ENCODE measurements at places on chromosomes 1 and 21.
A peak's percentile ranks its signal among the peaks of the same experiment; 100 is the strongest.

GRCh38 chr1:91314643-91315042, 90.0 kb downstream of the HFM1 start:
- no peak for DNase-seq

- no peak for DNase-seq
Measured at GRCh38 chr1:109765483-109765815, 1.7 kb upstream of the EPS8L3 start.

- DNase-seq, result no peak
Measured at GRCh38 chr1:12080156-12080555, 17.1 kb downstream of the TNFRSF8 start.

- no peak for DNase-seq
Measured at GRCh38 chr1:63626222-63626621, 33.0 kb downstream of the PGM1 start.

DNA sequence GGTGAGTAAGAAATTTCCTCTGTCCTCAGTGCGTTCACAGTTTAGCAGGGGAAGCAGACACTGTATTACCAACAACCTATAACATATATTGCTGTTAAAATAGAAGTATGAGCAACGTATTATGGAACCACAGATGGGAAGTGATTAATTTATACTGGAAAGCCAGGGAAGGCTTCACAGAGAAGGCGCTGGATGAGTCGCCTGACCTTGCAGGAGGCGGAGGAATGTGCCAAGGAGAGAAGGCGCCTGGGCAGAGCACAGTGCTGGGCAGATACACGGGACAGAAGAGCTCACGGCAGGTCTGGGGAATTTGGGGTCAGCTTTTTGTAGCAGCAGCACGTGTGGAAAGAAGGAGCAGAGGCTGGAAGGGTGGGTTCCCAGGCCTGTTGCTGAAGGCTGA, 116.3 kb downstream of the DHRS3 start:
- no peak for DNase-seq

DNA sequence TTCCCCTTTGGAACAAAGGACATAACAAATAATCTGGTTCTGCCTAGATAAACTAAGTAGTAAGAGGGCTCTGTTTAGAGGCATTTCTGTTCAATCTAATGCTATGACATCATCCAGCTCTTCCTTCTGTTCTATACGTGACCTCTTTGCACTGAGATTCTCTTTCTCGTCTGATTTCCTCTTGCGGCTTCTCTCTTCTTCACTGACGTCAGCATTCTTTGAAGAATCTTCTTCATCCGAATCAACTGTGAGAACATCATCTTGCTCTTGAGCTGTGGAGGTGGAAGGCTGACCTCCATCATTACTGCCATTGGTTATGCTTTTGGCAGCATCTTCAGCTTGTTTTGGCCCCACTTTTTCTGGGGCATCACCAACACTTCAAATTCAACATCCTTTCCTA, 130.4 kb downstream of the HS2ST1 start:
- no peak for DNase-seq

DNA sequence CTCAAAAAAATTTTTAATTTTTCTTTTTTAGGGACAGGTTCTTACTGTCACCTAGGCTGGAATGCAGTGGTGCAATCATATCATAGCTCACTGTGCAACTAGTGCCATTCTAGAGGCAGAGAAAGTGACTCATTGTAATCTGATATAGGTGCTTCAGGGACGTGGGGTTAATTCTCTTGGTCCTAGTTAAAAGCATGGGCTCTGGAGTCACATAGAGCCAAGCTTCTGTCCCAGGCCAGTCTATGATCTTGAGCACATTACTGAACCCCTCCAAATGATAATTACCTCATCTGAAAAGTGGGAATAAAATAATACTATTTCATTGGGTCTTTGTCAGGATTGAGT, 1.1 kb upstream of the ADIPOR1 start:
- peak; percentile 60 for DNase-seq

DNA sequence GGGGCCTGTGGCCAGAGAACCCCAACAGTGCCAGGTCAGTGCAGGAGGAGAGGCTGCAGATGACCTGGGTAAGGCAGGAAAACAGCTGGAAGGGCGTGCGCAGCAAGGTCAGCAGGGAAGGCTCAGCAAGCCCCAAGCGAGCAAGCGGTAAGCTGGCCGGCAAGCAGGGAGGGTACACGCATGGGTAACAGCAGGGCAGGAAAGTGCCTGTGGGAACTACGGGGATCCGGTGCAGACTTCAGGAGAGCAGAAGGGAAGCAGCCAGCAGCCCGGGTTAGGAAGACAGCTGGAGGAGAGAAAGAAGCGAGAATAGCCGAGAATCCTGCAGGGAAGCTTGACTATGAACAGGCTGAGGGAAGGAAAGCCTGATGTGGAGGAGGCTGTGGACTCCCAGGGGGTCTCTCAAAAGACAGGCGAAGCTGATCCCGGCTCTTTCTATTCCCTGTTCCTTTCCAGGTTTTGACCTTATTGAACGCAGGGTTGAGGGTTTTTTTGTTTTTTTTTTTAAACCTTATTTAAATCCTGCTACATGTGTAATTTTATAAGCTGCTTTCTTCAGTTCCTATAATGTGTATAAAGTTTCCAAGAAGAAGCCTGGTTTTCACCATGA, 20.9 kb downstream of the UMODL1 start:
- DNase-seq, result no peak

DNA sequence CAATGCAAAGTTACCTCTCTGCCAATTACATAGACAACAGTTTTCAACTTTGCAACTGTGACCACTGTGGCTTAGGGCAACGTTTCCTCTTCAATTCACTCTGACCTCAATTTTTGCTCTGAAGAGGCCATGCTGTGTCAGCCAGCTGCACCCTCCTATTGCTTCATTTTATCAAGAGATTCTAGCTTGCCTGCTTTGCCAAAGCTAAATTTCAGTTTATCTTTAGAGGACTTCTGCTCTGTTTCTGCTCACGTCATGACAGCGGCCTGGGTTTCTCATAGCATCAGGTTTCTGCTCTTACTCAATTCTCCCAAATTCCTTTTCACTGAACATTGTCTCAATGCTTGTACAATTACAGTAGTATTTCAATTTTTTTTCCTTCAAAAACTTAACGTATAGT, 154.6 kb downstream of the PLA2G4A start:
- DNase-seq, result no peak

DNA sequence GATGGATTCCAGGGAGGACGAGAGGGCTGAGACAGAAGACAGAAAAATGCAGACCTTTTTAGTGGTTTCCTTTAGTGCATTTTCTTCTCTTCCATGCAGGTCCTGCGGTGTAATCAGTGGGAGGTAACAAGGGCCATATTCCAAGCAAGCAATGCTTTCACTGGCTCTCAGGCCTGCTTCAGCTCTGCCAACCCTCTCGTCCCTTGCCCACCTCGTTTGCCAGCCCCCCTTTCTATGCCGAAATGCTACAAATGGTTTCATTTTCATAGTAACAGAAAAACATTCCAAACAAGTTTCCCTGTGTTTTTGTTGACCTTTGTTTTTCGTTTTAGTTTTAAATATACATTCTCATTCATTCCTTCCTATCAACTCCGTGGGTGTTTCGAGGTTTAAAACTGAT, 443.1 kb downstream of the TTLL7 start:
- DNase-seq, result no peak

DNA sequence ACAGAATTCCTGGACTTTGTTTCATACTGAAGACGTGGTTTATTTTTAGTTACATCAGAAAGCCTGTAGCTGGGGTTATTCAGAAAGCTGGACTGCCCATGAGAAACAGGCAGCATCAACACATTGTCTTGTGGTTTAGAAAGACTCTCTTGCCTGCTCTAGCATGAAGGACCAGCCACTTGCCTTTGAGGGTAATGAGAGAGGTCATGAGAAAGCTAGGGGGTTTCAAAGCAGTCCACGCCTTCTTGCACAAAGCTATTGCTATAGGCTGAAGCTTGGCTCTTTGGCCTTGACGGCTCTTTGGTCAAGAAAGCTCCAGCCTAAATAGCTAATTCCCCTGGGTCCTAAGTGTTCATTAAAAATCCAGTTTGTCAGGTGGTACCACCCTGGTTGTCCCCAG, 208.1 kb downstream of the PRDM2 start:
- no peak for DNase-seq

- DNase-seq, result no peak
Measured at GRCh38 chr1:191290441-191290840, 812.8 kb upstream of the BRINP3 start.

DNA sequence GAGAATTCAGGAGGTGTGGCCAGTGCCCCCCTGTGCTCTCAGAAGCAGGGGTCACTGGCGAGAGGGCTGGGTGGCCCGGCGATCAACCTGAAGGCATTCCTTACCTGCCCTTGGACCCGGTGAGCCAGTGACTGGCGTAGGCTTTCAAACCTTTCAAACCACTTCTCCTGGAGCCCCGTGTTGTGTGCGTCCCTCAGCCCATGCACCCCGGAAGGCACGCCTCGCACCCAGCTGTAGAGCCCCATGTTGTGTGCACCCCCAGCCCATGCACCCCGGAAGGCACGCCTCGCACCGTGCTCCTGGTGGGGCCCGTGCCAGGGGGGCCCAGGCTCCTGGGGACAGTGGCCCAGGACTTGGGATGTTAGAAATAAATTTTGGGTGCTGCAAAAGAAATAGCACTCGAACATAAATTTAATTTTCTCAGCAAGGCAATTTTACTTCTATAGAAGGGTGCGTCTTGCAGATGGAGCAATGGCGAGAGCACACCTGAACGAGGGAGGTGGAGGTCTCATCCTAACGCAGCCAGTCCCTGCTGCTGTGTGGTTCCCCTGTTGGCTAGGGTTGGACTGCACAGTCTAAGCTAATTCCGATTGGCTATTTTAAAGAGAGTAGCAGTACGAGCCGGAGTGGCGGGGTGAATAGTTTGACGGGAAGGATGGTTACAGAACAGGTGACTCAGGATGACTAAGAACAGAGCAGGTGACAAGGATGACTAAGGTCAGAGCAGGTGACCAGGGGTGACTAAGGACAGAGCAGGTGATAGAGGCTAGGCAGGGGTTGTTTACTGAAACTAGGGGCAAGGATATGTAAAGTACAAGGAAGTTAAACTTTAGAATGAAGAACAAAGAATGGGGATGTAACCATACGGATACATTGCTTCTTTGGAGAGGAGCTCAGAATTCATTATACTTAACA, 47.4 kb downstream of the PRKCZ start:
- DNase-seq, result no peak

DNA sequence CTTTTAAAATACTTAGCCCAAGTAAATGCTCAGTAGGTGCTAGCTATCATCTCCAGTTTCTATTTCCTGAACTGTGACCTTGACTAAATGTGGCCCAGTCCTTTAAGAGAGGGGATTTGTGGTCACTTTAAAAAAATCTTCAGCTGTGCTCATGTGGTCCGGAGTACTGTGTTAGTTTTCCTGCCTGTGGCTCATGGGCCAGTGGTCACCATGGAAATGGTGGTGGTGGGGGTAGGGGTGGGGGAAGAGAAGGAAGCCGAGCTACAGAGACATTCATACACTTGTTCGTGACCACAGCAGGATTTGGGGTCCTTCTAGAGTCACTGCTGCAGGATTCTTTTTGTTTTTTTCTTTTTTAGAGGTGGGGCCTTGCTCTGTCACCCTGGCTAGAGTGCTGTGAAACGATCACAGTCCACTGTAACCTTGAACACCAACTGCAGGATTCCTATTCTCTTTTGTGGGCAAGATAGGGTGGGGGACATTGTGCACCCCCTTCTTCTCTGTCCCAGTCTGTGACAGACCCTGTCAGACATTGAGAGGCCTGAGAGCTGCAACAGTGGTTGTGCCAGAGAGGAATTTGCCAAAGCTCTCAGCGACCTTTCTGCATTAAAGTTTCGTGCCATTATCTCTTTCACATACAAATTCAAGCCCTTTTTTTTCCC, 25.8 kb downstream of the KIF26B start:
- no peak for DNase-seq

GRCh38 chr1:171226747-171227370, 21.4 kb upstream of the FMO1 start:
- no peak for DNase-seq

DNA sequence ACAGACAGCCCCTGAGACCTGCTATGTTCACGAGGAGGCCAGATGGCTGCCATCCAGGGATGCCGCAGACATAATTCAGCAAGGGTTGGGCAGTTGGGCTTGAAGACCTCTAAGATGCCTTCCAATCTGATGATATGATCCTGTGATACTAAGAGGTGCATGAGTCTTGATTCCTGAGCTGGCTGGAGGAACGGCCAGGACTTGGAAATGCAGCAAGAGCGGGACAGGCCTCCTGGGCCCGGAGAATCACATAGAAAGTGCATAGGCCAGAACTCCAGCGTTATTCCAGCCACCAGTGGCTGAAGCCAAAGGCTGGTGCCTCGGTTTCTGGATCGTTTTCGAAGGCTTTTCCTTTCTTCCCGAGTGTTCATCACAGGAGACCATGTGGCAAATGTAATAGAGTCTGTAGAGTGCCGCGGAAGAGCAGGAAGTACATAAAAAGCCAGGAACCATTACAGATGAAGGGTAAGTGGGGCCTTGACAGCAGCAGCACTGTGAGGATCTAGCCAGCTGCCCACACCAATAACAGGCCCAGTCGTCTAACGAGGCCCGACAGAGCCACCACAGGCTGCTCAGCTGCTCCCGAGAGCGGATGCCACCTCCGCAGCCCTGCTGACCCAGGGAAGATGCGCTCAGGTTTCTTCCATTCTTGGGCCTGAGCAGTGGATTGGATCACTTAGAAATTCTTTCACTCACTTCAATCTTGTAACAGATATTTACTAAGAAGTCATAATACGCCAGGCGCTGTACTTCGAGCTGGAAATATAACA, 14.0 kb upstream of the LHX4 start:
- DNase-seq, result peak; percentile 8

DNA sequence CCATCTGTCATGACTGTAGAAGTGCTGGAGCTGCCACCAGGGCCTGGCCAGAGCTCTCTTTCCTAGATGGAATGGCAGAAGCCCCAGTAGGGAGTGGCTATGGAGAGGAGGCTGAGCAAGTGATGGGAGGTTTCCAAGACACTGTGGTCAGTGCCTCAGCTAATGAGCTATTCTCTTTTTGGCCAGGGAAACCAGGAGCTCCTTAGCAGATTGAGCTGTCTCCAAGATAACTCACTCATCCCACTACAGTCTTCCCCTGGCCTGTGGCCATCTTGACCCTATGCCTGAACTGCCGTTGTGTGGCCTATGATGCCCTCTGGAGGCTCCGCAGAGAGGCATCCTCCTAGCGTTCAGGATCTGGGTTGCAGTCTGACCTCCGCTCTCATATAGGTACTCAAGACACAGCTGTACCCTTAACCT, 60.5 kb downstream of the ERI3 start:
- peak; percentile 6 for DNase-seq

DNA sequence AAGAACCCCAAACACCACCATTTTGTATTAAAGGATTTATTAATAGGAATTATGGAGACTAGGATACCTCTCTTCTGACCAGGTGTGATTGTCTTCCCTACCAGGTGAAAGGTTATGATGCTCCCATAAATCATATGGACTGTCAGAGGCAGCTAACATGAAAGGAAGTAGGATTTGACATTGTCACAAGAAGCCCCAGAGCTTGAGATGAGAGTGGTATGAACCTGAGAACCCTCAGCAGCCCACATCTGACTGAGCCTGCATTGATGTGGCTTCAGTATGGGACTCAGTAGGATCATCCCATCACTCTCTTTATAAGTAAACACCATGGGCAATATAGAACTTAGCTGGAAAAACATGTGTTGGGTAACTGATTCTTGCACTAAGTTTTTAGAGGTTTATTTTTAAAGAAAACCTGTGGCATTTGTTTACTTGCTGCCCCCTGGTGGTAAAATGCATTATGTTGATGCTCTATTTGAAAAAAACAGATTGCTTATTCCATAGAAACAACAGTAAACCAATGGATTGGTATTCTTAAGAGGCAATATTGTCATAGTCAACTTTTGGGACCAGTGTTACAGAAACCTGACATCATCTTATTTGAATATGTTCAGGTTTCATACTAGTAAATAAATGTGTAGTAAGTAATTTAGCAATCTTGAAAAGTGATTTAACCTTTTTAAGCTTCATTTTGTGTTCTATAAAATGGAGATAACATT, 16.6 kb upstream of the CACYBP start:
- no peak for DNase-seq

GRCh38 chr1:42313970-42314369, 21.1 kb downstream of the FOXJ3 start:
- no peak for DNase-seq

All from gastrocnemius medialis (tissue), 4 donors.